ENCODE measurements at places on chromosomes 7 and 10.

DNA sequence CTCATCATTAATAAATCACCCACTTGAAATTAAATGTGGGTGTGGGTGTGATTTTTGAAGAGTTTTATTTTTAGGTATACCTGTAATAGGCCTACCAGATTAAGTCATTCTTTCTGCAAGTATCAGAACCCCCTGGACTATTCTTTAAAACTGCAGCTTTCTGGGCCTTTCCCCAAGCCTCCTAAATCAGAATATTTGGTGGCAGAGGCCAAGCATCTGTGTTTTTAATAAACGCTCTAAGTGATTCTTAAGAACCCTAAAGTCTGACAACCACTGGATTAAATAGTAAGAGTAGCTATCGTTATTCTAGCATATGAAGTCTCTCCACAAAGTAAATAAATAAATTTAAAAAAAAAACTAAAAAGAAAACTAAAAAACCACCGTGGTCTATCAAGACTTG is 703.0 kb upstream of the NRP1 start:
- no peak for DNase-seq

DNA sequence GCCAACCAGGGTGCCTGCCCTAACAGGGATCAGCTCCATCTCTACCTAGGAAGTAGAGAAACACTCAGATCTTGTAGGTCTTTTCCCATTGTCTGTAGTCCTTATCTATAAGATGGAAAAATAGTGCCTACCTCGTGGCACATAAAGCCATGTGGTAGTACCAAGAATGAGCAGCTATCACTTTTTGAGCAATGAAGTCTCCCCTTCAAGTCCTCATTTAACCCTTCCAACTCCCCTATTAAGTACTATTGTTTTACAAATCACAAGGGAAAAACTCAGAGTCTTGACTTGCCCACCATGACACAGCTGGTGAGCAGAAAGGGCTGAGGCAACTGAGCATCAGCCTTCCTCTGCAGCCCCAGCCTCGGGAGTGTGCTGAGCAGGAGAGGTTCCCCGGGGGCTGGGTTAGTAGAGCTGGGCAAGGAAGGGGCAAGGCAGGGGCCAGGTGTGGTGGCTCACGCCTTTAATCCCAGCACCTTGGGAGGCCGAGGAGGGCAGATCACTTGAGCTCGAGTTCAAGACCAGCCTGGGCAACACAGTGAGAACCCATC is 3.3 kb downstream of the FRAT2 start:
- no peak for DNase-seq

- no peak for DNase-seq
Measured at GRCh38 chr10:121519901-121520493, 78.2 kb downstream of the FGFR2 start.

DNA sequence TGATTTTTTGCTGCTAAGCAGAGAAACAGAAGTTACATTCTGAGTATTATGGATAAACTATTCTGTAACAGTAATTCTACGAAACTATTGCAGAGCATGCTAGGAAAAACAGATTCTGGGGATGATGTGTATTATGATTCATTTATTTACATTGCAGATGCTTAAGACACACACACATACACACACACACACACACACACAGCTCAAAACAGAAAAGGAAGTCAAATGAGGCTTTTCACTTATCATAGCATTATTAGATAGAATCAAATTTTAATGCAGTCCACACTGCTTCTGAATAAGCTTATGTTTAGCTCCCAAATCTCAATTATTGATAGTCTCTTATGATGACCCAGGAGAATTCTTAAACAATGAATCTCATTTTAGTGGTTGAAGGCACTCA is 307.2 kb downstream of the HGF start:
- DNase-seq = no peak

- no peak for DNase-seq
Measured at GRCh38 chr10:56623064-56623463, 262.0 kb upstream of the ZWINT start.

All from B cell (primary cell).